Myometrial cell (primary cell): ENCODE measurements at places on chromosomes 4 and X. TPM values are rescaled to one million over a fixed set of nuclear protein-coding genes. Genes with fewer than 3 reads are reported as not detected.

Gene PNCK
- not detected in 2 replicates for total RNA-seq

Gene VGLL1
- not detected in 2 replicates for total RNA-seq

Gene PCDH19
- total RNA-seq, result under 0.01 TPM in 1 of 2 replicates, not detected in the other

Gene TEX13B
- not detected in 2 replicates for total RNA-seq

Gene ANOS1
- 1.2 and 1.4 TPM in 2 replicates for total RNA-seq

Gene ARHGAP36
- total RNA-seq, result not detected in 2 replicates

Gene TEX13A
- total RNA-seq, result not detected in 2 replicates

Gene MAGEA2
- not detected in 2 replicates for total RNA-seq

Gene XAGE2
- not detected in 2 replicates for total RNA-seq

Gene PGM2
- 70.3 and 75.5 TPM in 2 replicates for total RNA-seq

Gene CLDN22
- not detected in 2 replicates for total RNA-seq

Gene TMSB15B
- 2.9 and 8.5 TPM in 2 replicates for total RNA-seq

Gene L1CAM
- total RNA-seq, result 13.1 and 19.0 TPM in 2 replicates

Gene POU4F2
- not detected in 2 replicates for total RNA-seq

Gene UGT2A1
- not detected in 2 replicates for total RNA-seq
